Epithelial cell of esophagus (primary cell): ENCODE measurements at places on chromosomes 1 and 21.

- no peak for DNase-seq
These were observed 358.5 kb downstream of the RGS7 start for GRCh38 chr1:240998441-240999015.

- no peak for DNase-seq
These were observed 45.3 kb upstream of the RGS5 start for GRCh38 chr1:163248064-163248463.

DNA sequence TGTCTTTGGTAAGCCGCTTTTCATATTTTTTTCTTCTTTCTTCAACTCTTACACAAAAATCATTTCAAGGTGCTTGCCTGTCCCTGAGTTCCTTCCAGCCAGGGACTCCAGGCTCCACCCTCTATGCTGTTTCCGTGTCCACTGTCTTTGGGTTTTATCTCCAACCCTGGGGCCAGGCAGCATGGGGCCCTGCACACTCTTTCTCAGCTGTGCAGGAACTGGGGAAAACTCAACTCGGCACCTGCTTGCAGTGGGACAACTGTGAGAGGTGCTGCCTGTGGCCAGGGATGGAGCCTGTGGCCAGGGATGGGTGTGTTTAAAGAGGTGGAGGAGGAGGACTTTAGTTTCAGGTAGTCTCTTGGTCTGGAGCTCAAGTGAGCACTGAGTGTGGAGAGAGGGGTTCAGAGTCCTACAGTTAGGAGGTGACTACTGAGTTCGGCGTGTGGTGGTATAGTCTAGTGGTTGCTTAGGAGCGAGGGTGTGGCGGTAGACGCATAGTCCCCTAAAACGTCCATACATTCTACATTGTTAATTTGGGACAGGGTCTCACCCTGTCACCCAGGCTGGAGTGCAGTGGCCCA lies 13.4 kb downstream of the TNFRSF8 start:
- DNase-seq: no peak

DNA sequence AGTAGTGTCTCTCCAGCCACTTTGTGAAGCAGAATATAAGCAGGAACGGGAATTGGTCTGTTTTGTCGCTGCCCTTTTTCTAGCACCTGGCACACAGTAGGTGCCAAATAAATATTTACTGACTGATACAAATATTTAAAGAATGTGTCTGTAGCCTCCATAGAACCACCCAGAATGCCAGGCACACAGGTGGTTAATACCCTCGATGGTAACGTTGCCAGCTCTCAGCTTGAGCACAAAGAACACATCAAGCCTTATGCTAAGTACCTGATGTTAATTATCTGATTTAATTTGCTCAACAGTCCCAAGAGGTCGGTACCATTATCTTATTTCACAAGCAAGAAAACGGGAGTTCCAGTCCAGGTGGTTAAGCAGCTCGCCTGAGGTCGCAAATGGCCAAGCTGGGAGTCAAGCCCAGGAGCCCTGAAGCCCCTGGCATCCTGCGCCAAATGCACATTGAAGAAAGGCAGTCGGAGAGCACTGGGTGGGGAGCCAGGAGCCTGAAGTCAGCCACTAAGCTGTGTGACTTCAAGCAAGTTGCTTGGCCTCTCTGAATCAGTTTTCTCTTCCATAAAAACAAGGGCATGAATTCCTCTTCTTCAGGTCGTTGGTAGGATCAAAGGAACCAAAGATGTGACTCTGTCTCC lies 26.4 kb downstream of the HSPG2 start:
- DNase-seq: no peak

DNA sequence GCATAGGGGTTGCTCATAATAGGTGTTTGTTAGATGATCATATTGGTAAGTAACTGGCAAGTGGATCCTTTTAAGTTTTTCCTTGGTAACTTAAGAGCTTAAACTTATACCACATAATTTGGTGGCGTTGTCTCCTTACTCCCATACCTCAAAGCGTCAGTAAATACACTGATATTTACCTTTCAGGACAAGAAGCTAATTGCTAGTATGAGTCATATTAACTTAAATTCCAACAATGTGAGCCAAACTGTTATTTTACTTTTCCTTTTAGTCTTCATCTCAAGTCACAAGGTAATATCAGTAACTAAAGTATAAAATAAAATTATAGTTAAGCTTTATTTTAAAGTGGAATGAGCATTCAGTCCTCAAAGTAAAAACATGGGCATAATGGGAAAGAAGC lies 9.0 kb upstream of the SH3GLB1 start:
- peak; percentile 38 for DNase-seq

DNA sequence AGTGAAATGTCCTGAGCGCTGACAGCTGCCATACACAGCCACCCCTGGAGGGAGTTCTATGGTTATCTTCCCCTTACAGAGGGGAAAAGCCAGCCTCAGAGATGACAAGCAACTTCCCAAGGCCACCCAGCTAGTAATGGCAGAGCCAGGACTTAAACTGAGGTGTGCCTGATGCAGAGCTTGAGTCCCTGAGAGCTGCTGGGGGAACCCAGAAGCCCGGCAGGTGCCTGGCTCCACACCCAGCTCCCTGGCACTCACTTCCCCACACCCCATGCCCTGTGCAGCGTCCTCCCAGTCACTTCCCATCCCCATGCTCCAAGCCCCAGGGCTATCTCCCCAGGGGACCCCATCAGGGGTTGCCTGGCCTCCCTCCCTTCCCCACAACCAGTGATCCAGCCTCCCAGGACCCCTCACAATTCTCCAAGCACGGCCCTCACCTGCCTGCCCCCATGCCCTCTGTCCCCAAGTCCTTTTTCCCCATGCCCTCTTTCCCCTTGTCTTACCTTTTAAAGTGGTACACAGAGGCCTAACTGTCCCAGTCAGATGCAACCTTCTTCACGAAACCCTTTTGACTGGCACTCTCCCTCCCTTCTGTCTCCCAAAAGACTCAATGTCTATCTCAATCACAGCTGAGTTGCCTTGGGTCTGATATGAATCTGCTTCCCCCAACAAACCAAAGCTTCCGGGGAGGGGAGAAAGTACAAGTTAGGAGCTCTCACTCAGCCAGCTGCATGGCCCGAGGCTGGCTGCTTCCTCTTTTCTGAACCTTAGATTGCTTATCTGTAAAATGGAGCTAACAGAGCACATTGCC lies 39.8 kb upstream of the LRP8 start:
- no peak for DNase-seq

DNA sequence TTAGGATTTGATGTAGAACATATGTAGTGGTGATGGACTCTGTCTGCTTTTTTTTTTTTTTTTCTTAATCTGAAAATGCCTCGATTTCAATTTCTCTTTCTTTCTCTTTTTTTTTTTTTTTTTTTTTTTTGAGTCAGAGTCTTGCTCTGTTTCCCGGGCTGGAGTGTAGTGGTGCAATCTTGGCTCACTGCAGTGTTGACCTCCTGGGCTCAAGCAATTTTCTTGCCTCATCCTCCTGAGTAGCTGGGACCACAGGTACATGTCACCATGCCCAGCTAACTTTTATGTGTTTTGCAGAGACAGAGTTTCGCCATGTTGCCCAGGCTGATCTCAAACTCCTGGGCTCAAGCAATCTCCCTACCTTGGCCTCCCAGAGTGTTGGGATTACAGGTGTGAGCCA lies 17.4 kb downstream of the MAST2 start:
- DNase-seq: no peak

- DNase-seq: no peak
These were observed 128.9 kb upstream of the DNAH14 start for GRCh38 chr1:224800486-224801119.
